ENCODE measurements at places on chromosomes 16 and 17. TPM values are rescaled to one million over a fixed set of nuclear protein-coding genes. Genes with fewer than 3 reads are reported as not detected.

The PLA2G10 gene
- total RNA-seq = not detected

The XPO6 gene
- total RNA-seq = 90.2 TPM

The DHRS7C gene
- not detected for total RNA-seq

The TPSAB1 gene
- total RNA-seq = not detected

The C1QTNF8 gene
- not detected for total RNA-seq

The CAMTA2 gene
- total RNA-seq = 20.3 TPM

The KCNJ18 gene
- total RNA-seq = not detected

The SLC13A5 gene
- 1.7 TPM for total RNA-seq

The PRSS33 gene
- not detected for total RNA-seq

The TPPP3 gene
- 0.91 TPM for total RNA-seq

The GUCY2D gene
- under 0.01 TPM for total RNA-seq

Measured in epithelial cell of alveolus of lung (primary cell).